H1 (cell line): ENCODE measurements at places on chromosomes 3 and 15. TPM values are rescaled to one million over a fixed set of nuclear protein-coding genes. Genes with fewer than 3 reads are reported as not detected.
A peak's percentile ranks its signal among the peaks of the same experiment; 100 is the strongest.

VEPH1 gene
- 9.1 and 12.0 TPM in 2 replicates for polyA plus RNA-seq

CLEC3B gene
- 0.20 and 0.32 TPM in 2 replicates for polyA plus RNA-seq

DNA sequence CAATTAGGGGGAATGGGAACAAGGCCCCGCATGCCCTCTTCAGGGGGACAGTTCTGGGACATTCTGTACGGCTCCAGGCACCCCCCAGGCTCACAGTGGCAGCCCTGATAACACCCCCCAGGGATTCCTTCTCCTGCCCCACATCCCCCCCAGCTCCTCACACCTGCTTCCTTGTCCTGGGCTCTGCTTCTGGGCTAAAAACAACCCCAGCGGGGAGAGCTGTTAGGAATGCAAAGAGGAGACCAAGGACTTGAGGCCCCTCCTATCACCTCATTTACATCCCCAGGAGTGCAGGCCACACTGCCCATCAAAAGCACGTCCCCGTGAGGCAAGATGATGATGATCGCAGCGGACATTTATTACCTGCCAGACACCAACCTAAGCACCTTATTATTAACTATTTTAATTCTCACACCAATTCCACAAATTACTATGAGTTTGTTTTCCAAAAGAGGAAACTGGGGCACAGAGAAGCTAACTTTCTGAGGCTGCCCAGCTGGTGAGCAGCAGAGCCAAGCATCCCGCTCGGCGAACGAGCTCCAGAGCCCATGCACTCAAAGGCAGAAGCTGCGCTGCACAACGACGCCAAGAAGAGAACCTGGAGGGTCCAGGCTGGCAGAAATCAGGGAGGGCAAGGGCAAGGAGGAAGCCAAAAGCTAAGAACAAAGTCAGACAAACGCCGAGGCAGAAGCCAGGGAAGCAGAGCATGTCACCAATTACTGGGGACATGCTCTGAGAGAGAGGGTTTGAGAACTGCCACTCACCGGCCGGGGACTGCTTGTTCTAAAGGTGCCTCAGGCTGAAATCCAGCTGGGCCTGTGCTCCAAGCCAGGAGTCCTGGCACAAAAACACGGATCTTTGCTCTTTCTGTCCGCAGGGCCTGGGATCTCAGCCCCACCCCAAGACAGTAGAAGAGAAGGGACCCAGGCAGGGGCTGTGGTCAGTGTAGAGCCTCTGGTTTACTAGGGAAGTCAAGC, 76.2 kb upstream of the NSMCE3 start:
- peak; percentile 61 for DNase-seq

DNA sequence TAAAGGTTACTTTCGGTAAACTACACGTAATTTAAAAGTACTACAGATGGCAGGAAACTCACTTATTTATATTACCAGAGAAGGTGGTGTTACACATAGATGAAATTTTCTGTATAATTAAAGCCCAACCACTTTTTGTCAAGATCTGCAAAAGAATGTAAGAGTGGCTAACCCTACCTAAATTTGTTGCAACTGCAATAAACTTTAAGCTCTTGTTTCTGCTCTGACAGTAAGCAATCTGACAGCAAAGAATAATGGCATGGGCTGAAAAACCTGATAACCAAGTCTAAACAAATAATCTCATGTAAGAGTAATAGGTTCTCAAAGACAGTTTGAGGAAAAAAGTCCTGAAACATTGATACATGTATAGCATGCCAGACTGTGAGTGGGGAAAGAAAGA, 897.3 kb downstream of the TUSC7 start:
- no peak for DNase-seq

- DNase-seq, result no peak
These were observed 22.0 kb upstream of the BCL2L10 start for GRCh38 chr15:52134502-52135144.

DNA sequence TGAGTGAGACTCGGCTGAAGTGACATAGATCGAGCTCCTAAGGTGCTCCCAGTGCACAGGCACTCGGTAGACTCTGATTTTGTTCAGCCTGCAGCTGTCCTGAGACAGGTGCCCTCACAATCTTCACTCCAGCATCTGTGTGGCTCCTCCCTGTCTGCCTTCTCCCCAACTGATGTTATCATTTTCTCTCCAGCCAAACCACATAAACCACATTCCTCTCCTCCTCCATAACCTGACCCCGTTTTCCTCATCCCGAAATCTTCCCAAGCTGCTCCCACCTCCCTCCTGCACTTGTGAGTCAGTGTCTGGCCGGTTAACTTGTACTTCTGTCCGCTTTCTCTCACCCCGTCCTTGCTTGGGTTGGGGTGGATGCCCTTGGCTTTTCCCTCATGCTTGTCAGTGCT, 93.3 kb upstream of the HACD2 start:
- no peak for DNase-seq

- DNase-seq, result no peak
These were observed 100.7 kb downstream of the ASB7 start for GRCh38 chr15:100703032-100703578.

GRAMD2A gene
- 0.57 and 0.66 TPM in 2 replicates for polyA plus RNA-seq

- no peak for DNase-seq
These were observed at the start of gene ALS2CL for GRCh38 chr3:46693038-46693891. TSS of gene ALS2CL (minus strand) at chr3:46693679. CDS start at chr3:46689440, 4,239 bp downstream.

DNA sequence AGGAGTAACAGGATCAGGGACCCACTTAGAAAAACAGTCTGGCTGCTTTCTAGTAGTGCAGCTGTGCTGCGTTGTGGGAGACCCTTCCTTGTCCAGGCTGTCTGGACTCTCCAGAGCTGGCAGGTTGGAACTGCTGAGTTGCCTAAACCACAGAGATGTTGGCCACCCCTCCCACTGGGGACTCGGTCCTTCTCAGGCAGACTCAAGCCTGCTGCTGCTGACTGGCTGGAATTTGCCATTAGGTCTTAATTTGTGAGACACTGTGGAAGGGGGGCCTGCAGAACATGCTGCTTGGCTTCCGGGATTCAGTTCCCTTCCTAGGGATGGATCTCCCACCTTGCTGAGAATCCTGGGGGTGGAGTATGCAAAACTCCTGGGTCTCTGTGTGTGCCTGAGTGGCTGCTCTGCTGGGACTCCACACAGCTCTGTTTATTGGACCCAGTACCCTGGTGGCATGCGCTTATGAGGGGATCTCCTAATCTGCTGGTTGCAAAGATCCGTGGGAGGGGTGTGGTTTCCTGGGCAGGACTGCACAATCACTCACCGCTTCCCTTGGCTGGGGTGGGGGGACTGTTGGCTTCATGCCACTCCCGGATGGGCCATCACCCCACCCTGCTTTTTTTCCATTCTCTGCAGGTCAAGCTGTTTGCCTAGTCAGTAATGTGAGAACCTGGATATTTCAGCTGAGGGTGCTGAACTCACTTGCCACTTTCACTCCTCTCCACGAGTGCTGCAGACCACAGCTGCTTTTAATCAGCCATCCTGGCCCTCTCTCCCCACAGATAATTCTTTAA, 150.5 kb downstream of the CFAP20DC start:
- no peak for DNase-seq

DNA sequence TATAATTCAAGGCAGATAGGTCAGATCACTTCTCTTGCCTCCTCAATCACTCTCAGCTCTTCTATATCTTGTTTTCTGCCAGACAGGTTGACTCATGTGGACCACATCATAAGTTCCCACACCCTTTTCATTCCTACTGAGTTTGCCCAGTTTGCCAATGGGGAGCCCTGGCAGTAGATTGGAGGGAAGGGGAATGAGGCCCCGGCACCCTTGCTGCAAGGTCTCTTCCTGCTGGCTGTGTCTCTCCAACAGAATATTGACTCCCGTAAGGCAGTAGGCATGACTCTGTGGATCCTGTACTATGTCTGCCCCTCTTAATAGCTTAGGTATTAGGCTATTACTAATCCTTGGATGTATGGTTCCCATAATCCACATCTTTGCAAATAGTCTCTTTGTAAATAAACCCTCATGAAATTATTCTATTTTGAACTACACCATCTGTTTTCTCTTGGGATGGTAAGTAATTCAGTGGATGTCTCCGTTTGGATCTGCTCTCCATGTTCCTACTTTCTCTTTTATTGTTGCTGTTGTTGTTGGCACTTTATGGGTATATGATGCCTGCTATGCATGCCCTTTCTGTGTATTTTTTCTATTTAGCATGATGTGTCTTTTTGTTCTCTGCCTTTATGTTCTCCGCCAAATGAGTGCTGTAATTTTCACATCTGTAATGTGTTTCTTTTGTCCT, 65.5 kb upstream of the DCBLD2 start:
- DNase-seq, result no peak

CCR3 gene
- not detected in 2 replicates for polyA plus RNA-seq

DNA sequence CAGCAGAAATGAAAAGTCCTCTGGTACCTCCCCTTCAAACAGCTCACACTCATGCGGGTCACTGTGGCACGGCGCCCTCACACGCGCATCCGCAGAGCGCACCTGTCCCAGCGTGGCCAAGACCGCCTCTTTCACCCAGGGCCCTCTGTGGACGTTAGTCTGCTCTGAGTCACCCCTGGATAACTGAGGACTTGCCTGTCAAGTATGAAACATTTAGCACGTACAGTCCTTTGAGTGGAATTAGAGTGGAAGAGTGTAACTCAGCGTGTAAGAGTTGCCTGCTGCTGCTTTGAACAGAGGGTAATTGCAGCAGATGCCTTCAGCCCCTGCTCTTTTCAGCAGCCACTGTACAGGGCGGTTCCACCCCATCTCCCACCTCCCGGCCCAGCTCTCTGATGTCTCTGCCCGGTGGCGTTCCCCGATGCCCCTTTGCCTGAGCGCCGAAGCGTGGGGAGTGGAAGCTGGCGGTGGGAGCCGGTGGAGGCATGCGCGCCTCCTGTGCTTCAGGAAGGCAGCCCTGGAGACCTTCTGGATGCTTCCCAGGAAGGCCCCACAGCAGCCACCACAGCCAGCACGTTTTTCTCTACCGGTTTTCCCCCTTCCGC, 23.0 kb downstream of the CPN2 start:
- no peak for DNase-seq

DNA sequence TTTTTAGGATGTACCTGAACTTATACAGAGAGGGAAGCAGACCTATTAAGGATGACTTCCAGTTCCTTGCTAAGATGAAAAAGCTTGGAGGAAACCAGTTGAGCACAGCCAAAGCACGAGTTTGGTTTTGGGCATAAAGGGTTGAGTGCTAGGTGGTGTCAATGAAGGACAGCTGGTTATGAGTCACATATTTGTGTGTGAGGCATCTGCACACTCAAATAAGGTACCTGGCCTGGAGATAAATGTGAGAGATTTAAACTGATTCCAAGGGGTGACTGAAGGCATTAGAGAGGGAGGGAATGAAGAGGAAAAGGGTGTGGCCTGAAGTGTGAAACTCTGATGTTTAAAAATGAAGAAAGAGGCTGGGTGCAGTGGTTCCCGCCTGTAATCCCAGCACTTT, 486.7 kb downstream of the DIPK2A start:
- no peak for DNase-seq

ERC2 gene
- polyA plus RNA-seq, result 7.9 and 16.4 TPM in 2 replicates

- no peak for DNase-seq
These were observed 280.7 kb downstream of the ZBTB20 start for GRCh38 chr3:114866430-114866829.

GRCh38 chr3:16658925-16659793, 53.9 kb upstream of the DAZL start:
- DNase-seq, result no peak

SEMA6D gene
- 2.5 and 3.8 TPM in 2 replicates for polyA plus RNA-seq

EDEM1 gene
- polyA plus RNA-seq, result 4.7 and 4.8 TPM in 2 replicates

KLF15 gene
- 15.7 and 27.1 TPM in 2 replicates for polyA plus RNA-seq

ROPN1 gene
- 0.03 and 0.06 TPM in 2 replicates for polyA plus RNA-seq

CCRL2 gene
- polyA plus RNA-seq, result not detected in 2 replicates

- DNase-seq, result no peak
These were observed 54.3 kb downstream of the HMG20A start for GRCh38 chr15:77475001-77475400.

CHRNA3 gene
- polyA plus RNA-seq, result 4.4 and 4.7 TPM in 2 replicates

DNA sequence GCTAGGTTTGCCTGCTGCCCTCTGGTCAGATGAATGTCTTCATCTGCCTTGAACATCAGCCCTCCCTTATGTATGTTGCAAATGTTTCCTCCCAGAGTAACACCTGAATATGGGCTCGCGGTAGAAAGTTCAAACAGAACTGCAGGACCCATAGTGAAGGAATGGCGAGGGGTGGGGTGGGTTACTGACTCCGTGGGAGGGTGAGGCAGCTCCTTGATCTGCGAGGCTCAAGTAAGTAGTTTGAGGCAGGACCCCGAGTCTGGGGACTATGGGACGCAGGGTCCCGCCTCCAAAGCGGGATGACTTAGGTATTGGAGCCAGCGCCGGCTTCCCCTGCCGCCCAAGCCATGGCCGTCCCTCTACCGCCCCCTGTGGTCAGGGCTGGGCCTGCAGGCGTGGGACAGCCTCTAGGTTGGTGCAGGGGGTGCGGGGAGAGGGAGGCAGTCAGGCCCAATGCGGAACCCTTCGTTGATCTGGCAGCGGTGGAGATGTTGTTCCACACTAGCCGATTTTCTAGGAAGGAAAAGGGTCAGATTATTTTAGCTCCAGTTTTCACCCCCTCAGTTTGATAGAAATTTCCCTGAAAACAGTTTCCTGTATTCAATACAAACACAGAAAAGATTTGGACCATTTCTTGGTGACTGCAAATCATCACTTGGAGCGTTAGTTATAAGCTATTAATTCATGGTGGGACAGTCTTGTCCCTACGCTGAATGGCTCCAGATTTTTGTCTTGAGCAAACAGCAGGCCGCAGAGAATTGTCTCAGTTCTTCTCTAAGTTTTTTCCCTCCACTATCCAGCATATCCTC, 72.3 kb downstream of the CORO2B start:
- peak; percentile 100 for DNase-seq

CELF6 gene
- 0.05 and 0.09 TPM in 2 replicates for polyA plus RNA-seq

METTL6 gene
- 13.1 and 18.4 TPM in 2 replicates for polyA plus RNA-seq

GRCh38 chr3:86969500-86970189, 21.3 kb downstream of the VGLL3 start:
- DNase-seq, result peak; percentile 66

- DNase-seq, result no peak
These were observed 906.6 kb downstream of the TUSC7 start for GRCh38 chr3:117616227-117616626.

DNA sequence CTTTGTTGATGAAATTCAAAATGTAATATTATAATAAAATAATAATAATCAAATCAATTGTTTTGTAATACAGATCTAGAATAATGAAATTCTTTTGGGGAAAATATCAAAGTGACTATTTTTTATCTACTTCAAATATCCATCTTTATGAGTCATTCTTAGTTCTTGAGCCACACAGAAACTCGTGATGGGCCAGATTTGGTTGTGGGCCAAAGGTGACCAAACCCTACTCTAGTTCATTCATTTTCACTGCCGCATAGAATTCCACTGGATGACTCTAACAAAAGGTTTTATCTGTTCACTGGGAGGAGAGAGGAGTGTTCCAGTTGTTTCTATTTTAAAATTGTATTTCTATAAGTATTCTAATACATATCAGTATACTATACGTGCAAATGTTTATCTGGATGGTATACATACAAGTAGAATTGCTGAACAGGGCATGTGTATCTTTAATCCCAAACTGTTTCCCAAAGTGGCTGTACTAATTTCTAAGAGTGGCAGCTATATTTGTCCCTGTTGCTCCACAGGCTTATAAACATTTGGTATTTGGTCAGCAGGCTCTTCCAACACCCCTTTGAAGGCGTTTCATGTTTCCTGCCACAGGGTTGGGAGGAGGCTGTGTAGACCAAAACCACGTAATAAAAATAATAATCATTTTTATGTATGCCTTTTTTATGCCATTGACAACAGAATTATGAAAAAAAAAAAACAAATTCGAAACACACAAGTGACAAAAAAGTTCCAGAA, 7.3 kb upstream of the RTP3 start:
- DNase-seq, result peak; percentile 8

FBXL22 gene
- 0.09 and 0.24 TPM in 2 replicates for polyA plus RNA-seq

FBLN2 gene
- 24.2 and 26.5 TPM in 2 replicates for polyA plus RNA-seq

- DNase-seq, result no peak
These were observed 30.3 kb downstream of the MOBP start for GRCh38 chr3:39497753-39498152.
